Stimulated activated CD4-positive, alpha-beta T cell treated with anti-CD3 and anti-CD28 coated beads, Interleukin-15, amount 100 ng/mL, for 48 hours (primary cell): ENCODE measurements at places on chromosomes 6 and 20.

- no peak for DNase-seq
Measured at GRCh38 chr20:61960836-61961235, 104.8 kb downstream of the TAF4 start.

GRCh38 chr6:13273931-13274706 lies 54.2 kb downstream of the TBC1D7 start:
- DNase-seq: peak; percentile 14

DNA sequence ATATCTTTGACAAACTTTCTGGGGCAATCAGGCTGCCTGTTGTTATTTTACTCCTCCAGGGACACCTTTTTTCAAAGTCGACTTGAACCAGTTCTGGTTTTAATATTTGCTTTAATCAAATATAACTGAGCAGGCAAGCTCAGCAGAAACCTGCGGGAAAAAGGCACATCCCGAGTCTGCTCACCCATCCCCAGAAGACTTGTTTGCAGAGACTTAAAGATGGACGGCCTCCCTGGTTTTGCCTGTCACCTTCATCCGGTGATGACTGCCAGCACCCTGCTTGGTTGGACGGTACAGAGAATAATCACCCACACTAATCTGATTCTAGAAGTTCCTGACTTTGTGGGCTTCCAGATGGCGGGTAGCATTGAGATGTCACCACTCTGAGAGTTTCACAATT lies 36.8 kb downstream of the PPP1R3G start:
- no peak for DNase-seq

GRCh38 chr20:17624551-17625245 lies 54.8 kb downstream of the DSTN start:
- DNase-seq: no peak

- no peak for DNase-seq
Measured at GRCh38 chr6:120077489-120077888, 727.9 kb upstream of the MAN1A1 start.

- no peak for DNase-seq
Measured at GRCh38 chr20:733861-734260, 34.4 kb downstream of the SLC52A3 start.

DNA sequence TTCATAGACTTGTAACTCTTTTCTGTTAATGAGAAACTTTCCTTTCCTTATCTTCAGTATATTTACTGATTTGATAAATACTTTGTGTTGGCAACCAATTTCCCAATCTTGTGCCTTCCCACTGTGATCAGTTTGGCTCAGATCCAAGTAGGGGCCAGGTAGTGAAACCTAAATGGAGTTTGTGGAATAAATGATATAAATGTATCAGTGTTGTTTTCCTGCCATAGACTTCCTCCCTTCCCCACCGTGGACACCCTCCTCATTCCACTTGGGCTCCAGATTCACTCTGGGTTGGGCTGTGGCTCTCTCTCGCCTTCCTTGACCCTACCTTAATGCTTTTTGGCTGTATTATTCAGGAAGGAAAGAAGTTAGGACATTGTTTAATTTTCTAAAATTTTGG lies 1.3 kb downstream of the ZKSCAN3 start:
- DNase-seq: no peak

GRCh38 chr6:93918258-93918657 lies 498.9 kb upstream of the EPHA7 start:
- DNase-seq: no peak
